ENCODE measurements at places on chromosomes 3 and 15. TPM values are rescaled to one million over a fixed set of nuclear protein-coding genes. Genes with fewer than 3 reads are reported as not detected.

DNA sequence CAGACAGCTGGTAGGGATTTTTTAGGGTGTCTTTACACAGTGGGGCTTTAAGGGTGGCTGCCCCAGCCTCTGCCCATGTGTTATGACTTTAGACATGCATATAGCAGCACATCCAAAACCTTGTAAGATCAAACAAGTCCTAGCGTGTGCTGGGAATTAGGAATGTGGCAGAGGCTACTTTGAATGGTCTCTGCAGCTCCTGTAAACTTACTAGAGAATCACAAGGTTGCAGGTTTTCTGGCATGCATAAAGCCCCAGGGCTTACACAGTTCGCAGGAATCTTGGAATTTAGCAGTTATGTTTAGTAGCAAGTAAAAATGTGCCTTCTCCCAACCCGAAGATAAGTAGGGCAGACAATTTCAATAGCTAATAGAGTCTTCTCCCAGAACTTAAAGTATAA lies 46.9 kb upstream of the COL6A6 start:
- H3K36me3 ChIP-seq: no peaks in the 10 kb centered on the region
- DNase-seq: no peak
- H3K27me3 ChIP-seq: no peaks in the 10 kb centered on the region
- no peak overlapping the region for H3K4me3 ChIP-seq
- no peaks in the 10 kb centered on the region for H3K4me1 ChIP-seq

- H3K4me1 ChIP-seq: peaks cover 26% of the 10 kb centered on the region
- no peak overlapping the region for H3K4me3 ChIP-seq
- DNase-seq: no peak
- no peak overlapping the region for H3K27ac ChIP-seq
- peaks cover 4% of the 10 kb centered on the region for H3K27me3 ChIP-seq
These were observed 49.6 kb upstream of the ROPN1 start for GRCh38 chr3:124041553-124041952.

GRCh38 chr15:31433091-31433490 lies 106.5 kb downstream of the KLF13 start:
- H3K4me3 ChIP-seq: no peak overlapping the region
- H3K27me3 ChIP-seq: peaks cover 3% of the 10 kb centered on the region

GRCh38 chr3:3264796-3265195 lies 85.3 kb upstream of the CRBN start:
- no peak overlapping the region for H3K4me3 ChIP-seq
- H3K36me3 ChIP-seq: no peaks in the 10 kb centered on the region
- no peaks in the 10 kb centered on the region for H3K27me3 ChIP-seq
- H3K4me1 ChIP-seq: no peaks in the 10 kb centered on the region
- DNase-seq: no peak

- DNase-seq: no peak
- no peak overlapping the region for H3K27ac ChIP-seq
- no peak overlapping the region for H3K4me3 ChIP-seq
- H3K4me1 ChIP-seq: peaks cover 2% of the 10 kb centered on the region
These were observed 68.8 kb downstream of the MEF2A start for GRCh38 chr15:99634576-99634975.

DNA sequence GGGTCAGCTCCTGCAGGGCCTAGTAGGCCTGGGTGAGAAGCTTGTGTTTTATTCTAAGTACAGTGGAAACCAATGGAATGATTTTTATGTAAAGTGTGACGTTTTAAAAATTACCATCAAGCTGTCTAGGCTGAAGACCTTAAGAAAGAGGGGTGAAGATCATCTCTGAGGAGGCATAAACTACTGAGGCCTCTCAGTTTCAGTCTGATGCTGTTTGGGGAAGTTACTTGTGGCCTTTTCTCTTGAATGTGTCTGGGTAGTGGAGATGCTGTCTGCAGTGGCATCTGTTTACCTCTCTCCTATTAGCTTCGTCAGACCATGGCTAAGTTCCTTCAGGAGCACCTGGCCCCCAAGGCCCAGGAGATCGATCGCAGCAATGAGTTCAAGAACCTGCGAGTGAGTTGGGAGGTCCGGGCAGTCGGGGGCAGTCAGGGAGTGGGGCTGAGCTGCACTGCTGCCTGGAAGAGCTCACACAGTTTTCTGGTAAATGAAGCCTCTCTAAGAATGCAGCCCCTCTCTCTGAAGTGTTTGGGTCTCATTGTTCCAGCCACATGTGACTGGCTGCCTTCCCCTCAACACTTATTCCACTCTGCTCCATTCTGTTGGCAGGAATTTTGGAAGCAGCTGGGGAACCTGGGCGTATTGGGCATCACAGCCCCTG lies 1.9 kb downstream of the IVD start:
- H3K4me3 ChIP-seq: no peak overlapping the region
- no peak for DNase-seq
- peak overlapping the region; percentile 24 for H3K27ac ChIP-seq
- H3K27me3 ChIP-seq: no peaks in the 10 kb centered on the region

DNA sequence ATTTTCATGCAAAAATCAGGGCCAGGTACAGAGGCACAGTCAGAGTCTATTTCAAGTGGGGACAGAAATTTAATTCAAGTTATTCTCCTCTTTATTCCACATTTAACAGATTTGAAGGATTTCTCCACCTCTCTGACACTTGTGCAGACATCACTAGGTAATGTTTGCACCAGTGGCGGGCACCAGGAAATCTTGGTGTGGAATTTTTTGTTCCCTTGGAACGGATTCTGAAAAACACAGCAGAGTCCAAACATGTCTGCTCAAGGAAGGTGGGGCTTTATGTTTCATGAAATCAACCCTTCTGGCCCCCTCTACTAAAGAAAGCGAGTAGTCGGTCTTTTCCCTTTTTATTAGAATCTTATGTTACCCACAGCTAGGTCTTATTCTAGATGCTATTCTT lies 271.2 kb upstream of the MDFIC2 start:
- H3K27me3 ChIP-seq: no peaks in the 10 kb centered on the region
- no peaks in the 10 kb centered on the region for H3K4me1 ChIP-seq
- DNase-seq: no peak
- no peak overlapping the region for H3K27ac ChIP-seq
- H3K36me3 ChIP-seq: no peaks in the 10 kb centered on the region

DNA sequence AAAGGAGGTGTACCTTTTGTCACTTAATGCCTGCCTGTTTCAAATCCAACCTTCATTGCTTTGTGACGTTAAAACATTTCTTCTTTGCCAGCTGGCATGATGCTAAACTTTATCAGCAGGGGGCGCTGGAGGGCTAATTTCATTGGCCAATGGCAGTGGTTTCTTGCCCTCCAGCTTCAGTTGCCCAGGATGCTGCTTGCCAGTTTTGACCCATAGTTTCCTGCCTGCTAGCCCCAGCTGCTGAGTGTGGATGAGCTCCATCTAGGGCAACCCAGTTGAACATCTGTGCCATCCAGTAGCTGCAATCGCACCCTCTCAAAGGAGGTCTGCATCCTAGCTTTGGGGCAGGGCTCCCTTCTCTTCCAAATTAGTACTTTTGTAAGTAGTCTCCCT lies 22.1 kb downstream of the ACKR2 start:
- DNase-seq: peak; percentile 82
- H3K36me3 ChIP-seq: peaks cover 5% of the 10 kb centered on the region
- H3K4me1 ChIP-seq: no peaks in the 10 kb centered on the region
- H3K4me3 ChIP-seq: no peak overlapping the region
- no peaks in the 10 kb centered on the region for H3K27me3 ChIP-seq

GRCh38 chr3:128274837-128275236 lies 121.6 kb downstream of the EEFSEC start:
- H3K36me3 ChIP-seq: no peaks in the 10 kb centered on the region
- H3K27me3 ChIP-seq: peaks cover 14% of the 10 kb centered on the region
- no peak overlapping the region for H3K4me3 ChIP-seq
- H3K27ac ChIP-seq: no peak overlapping the region

DNA sequence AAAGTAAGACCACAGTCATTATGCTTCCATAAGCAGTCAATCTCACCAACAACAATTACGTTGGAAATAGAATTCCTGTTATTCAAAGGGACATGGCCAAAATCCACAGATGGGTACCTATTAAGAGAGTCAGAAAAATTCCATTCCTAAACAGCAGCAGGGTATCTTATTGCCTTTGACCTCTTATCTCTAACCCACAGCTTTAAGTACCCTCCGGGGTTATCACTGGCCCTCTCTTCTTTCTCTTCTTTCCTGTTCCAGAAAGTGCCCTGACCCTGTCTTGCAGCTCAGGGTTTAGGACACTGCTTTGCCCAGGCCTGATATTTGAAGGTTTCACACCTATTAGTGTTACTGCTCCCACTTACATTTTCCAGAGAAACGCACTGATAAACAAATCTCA lies 428.7 kb downstream of the TBC1D5 start:
- no peaks in the 10 kb centered on the region for H3K27me3 ChIP-seq
- no peak overlapping the region for H3K4me3 ChIP-seq
- H3K27ac ChIP-seq: no peak overlapping the region
- peaks cover 3% of the 10 kb centered on the region for H3K4me1 ChIP-seq

Gene VGLL3
- total RNA-seq: 0.15 TPM

DNA sequence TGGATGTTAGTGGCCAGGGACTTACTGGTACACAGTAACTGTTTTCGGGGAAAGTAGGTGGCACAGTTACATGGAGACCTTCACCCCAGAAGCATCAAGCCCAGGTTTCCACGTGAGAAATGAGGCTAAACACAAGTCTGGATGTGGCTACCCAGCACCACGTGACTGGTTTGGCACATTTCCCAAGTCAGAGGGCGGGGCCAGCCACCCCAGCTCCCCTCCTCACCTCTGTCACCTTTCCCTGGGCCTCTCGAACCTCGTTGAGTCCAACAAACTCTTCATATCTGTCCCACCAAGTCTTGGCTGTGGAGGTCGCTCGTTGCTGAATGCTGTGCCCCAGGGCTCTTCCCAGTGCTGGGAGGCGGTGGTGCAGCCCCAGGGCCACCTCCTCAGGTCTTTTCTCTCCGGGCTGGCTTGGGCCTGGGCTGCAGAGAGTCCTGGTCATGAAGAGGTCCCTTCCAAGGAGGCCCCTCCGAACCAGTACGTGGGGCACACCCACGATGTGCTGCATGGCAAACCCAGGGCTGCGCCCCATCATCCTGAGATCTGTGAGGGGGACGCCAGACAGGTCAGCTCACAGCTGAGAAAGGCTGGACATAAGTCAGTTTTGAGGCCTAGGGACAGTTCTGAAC lies 4.8 kb upstream of the PLXNB1 start:
- no peak for DNase-seq
- no peak overlapping the region for H3K4me3 ChIP-seq
- no peaks in the 10 kb centered on the region for H3K36me3 ChIP-seq
- H3K4me1 ChIP-seq: peaks cover under 1% of the 10 kb centered on the region
- H3K27me3 ChIP-seq: peaks cover 11% of the 10 kb centered on the region

Data from glutamatergic neuron (in vitro differentiated cells).